ENCODE measurements at places on chromosomes 5 and 9.

- peak; percentile 54 for DNase-seq
These were observed 42.1 kb downstream of the KCNMB1 start for GRCh38 chr5:170347022-170347567.

GRCh38 chr5:150904479-150905311, at the start of gene ZNF300:
TSS of gene ZNF300 (minus strand) at chr5:150904980. CDS start at chr5:150903155, 1,825 bp downstream.
- DNase-seq: peak; percentile 89

DNA sequence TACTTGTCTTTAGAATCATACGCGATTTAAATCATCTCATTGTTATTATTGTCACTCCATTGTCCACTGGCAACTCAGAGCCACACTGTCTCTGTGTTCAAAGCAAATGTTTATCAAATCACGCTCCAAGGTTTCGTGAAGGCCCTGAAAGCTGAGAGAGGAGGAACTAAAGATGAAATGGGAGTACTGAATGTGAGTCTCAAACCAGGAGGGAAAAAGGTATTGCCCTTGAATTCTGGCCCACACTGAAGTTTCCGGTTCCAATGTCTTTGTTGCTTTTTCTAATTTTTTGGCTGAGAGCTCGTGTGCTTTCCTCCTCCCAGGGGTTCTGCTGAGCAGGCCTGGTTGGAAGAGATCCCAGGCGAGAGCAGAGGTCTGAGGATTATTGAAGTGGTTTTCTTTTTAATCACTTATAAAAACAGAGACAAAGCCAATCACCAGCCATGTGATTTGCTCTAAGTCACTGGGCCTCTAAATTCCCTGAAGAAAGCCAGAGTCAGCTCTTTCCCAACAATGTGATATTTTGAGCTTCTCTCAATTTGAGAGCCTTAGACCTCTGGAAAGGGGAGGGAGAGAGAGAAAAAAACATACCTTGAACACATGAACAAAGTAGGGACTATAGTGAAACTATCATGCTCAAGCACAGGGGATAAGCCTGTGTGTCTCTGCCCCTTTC, 420.8 kb upstream of the GRAMD2B start:
- no peak for DNase-seq

DNA sequence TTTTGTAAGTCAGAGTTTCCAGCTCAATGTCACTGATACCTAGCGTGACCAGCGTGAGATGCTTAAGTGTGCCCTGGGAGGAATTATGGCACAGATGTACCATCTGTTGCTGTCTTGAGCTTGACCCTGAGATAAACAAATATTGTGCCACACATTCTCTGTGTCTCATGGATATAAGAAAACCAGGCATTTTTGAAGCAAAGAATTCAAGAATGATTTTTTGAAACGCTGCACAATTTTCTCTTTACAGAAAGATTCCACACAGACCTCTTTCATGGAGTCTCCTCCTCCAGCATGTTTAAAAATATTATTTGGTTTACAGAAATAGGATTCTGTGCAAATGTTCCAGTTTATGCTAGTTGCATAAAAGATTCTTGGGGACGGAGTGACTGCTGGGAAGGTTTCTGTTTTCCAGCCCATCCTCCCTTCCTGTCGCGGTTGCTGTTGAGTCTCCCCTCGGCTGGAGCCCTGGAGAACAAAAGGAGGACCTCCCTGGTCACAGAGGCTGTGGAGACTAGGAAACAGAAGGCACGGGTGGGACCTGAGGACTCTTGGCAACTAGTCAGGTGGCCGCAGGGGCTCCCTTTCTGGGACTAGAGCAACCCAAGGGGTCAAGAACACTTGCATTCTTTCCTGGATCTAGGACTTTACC, 120.8 kb downstream of the RASGRF2 start:
- no peak for DNase-seq

DNA sequence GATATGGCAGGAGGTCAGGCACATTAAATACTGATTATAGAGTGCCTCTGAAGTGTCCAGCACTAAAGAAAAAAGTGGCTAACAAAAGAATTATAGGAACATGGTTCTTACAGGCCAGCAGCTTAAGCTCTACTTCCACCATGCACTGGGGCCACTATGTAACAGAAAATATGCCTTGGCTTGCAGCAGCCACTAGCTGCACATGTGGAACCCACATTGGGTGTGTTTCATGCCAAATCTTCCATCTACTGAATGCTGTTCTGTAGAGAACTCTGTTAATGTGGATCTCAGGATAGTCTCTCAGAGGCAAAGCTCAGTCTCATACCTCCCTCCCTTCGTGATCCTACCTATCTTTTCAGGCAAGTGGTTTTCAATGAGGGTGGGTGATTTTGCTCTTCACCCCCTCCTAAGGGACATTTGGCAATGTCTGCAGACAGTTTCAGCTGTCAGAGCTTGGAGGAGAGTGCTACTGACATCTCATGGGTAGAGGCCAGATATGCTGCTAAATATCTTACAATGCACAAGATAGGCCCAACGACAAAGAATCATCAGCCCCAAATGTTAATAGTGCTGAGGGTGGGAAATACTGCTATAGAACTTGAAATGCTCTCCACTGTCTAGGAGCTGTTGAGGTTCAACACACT, 218.9 kb downstream of the TARS1 start:
- DNase-seq: no peak

DNA sequence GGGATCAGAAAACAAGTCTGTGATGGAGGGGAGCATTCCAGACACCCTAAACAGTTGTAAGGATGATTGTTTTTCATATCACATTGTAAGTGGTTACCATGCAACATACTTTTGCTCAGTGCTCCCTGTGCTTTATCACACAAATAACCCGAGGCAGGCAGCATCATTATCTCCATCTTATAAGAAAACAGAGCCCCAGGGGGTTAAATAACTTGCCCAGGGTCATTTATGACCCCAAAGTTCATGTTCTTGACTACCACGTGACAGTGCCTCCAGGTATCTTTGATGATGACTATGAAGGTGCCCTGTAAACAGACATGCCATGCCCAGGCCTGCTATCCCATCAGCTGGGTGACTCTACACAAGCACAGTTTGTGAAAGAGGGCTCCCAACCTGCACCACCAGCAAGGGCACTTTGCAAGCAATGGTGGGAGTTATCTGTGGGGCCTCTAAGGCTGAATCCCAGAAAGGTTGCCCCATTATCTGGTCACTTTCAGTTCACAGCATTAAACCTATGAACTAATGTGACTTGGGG, 9.5 kb downstream of the GNPDA1 start:
- DNase-seq: no peak

DNA sequence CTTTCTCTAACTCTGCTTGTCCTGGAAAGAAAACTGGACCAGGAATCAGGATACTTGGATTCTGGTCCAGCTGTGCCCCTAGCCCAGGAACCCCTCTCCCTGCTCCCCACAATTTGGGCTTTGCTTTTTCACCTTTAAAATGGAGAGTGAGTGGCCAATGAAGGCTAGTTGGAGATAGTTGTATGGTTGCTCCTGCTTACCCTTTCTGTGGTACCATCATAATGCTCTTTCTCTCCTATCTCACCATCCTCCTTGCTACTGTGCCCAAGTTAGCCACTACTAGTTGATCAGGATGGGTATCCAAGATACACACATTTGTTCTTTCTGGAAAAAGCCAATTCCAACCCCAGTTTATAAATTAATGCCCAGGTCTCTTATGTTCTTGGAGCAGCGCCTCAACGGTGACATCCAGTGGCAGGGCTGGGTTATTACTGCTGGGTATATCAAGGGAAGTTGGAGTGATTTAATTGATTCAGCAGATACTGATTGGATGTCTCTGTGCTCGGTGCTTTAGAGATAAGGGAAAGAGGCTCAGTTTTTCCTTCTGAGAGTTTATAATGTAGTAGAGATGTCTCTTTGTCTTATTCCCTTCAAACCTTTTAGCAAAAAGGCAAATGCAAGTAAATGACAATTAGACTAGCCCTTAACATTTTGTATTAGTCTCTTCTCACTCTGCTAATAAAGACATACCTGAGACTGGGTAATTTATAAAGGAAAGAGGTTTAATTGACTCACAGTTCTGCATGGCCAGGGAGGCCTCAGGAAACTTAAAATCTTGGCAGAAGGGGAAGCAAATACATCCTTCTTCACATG, 38.5 kb downstream of the FAXDC2 start:
- peak; percentile 78 for DNase-seq

- DNase-seq: no peak
These were observed 16.8 kb downstream of the TNFSF15 start for GRCh38 chr9:114789006-114789405.

DNA sequence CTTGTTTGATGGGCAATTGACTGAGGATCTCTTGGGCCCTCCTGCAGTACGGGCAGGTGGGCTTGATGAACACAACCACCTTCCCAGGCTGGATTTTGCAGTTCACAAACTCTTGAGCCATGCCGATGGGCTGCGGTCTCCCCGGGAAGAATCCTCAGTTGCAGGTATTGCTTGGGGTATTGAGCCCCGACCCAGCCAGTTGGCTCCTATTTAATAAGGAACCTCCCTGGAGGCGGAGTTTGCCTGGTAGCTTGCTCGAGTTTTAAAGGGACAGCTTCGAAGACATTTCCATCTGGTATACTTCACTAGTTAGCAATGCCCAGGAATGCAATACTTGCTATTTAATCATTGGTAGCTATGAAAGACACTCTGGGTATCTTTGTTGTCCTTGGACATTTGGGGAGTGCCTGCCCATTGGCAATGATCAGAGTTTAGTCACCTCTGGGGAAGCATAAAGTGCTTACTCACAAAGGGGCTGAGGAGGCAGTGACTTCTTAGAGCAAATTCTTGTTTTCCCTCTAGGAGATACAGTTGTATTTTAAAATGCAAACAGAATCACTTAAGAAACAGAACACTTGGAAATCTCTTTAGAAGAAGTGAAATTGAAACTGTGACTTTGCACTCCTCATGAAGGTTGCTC, at the start of gene GLRX:
Gene GLRX, minus strand, starts transcription at position 185 of the 640 bp plus-strand sequence. Its CDS starts 64 bp downstream, at position 121.
- DNase-seq: peak; percentile 89

GRCh38 chr5:87020099-87020934, 247.4 kb upstream of the RASA1 start:
- DNase-seq: no peak

DNA sequence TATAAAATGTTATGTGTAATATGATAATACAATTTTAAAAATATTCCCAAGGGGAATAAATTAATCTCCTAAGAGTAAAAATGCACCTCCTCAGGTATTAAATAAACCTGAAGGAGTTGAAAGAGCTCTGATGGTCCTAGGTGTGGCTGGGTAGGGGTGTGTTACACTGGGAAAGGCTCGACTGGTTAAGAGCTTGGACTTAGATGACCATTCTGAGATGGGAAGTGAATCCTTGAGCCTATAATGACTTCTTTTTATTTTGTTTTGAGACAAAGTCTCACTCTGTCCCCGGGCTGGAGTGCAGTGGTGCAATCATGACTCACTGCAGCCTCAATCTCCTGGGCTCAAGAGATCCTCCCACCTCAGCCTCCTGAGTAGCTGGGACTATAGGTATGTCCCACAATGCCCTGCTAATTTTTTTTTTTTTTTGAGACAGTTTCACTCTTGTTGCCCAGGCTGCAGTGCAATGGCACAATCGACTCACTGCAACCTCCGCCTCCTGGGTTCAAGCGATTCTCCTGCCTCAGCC, 9.2 kb upstream of the HABP4 start:
- no peak for DNase-seq

- DNase-seq: no peak
These were observed 91.1 kb upstream of the RANBP3L start for GRCh38 chr5:36392818-36393217.

All from sigmoid colon (tissue), 7 donors.